ENCODE measurements at places on chromosomes 2 and 18.

GRCh38 chr2:146602856-146603255, 1242.0 kb upstream of the ACVR2A start:
- DNase-seq: no peak

GRCh38 chr2:222399038-222399783, 25.1 kb upstream of the SGPP2 start:
- DNase-seq: no peak

DNA sequence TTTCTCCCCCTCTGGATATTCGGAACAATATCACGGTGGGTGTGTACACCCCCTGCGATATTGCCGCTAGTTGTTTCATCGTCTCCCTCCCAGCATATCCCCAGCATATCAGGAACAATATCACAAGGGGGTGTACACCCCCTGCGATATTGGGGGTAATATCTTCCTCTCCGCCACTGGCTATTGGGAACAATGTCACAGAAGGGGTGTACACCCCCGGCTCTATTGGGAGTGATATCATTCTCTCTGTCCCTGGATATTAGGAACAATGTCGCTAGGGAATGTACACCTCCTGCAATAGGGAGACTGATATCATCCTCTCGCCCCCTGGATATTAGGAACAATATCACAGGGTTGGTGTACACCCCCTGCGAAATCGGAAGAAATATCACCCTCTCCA, 1932.0 kb downstream of the SUCLG1 start:
- DNase-seq: no peak

- DNase-seq: peak; percentile 16
These were observed 879 bp downstream of the TMEM178A start for GRCh38 chr2:39666491-39667101.

DNA sequence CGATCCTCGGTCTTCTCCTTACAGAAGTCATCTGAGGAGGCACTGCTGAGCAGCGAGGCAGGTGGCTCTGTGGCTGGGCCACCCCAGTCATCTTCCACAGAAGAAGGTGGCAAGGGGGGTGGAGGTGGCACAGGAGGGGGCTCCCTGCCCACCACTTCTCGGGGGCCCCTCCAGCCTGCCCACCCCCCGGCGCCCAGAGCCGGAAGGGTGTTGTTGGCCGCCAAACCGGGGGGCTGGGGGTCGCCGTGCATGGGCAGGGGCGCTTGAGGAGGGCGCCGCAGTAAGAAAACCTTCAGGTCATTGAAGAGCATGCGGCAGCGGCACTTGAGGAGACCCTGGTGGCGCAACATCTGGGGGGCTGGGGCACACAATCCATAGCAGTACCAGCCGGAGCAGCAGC, 2.5 kb downstream of the MARCHF4 start:
- DNase-seq: no peak

- DNase-seq: no peak
These were observed 36.6 kb downstream of the COPS8 start for GRCh38 chr2:237122214-237122666.

DNA sequence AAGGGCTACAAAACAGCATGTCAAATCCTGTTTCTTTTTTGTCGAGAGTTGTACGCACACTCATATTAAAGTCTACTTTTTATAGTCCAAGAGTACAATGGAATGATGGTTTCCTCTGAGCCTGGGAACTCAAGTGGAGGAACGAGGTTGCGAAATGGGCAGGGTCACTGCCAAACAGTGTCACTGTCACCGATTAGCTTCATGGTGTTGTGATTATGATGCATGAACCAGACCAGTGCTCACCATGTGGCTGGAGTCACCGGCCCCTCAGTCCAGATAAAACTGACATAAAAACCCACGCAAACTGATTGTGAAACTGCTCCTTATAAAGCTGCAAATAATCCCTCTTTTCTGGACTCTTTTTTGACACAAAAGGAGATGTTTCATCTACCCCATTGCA, 122.0 kb downstream of the COPS8 start:
- no peak for DNase-seq

- DNase-seq: no peak
These were observed 361.5 kb downstream of the LPIN1 start for GRCh38 chr2:12107939-12108338.

GRCh38 chr18:58135183-58135641, 91.2 kb downstream of the NEDD4L start:
- no peak for DNase-seq

DNA sequence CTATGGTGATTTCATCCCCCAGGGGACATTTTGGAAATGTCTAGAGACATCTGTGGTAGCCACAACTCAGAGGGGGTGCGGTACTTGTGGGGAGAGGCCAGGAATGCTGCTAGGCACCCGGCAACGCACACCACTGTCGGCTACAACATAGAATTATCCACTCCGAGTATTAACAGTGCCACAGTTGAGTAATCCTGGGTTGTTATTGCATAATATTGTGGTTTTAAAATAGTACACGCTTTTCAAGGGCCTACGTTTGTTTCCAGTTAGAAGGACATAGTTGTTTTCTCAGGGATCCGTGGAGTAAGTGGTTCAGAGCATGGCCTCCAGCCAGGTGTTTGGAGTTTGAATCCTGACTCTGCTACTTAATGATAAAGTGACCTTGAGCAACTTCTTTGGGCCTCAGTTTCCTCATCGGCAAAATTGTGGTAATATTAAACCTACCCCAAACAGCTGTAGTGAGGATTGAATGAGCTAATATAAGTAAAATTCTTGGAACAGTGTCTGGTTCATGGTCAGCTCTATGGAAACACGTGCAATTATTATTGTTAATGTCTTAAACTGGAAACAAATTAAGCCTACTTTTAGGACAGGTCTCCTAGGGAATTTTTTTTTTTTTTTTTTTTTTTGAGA, 24.5 kb downstream of the CYP27A1 start:
- DNase-seq: no peak

GRCh38 chr2:30662268-30663131, 144.7 kb downstream of the CAPN13 start:
- DNase-seq: no peak

DNA sequence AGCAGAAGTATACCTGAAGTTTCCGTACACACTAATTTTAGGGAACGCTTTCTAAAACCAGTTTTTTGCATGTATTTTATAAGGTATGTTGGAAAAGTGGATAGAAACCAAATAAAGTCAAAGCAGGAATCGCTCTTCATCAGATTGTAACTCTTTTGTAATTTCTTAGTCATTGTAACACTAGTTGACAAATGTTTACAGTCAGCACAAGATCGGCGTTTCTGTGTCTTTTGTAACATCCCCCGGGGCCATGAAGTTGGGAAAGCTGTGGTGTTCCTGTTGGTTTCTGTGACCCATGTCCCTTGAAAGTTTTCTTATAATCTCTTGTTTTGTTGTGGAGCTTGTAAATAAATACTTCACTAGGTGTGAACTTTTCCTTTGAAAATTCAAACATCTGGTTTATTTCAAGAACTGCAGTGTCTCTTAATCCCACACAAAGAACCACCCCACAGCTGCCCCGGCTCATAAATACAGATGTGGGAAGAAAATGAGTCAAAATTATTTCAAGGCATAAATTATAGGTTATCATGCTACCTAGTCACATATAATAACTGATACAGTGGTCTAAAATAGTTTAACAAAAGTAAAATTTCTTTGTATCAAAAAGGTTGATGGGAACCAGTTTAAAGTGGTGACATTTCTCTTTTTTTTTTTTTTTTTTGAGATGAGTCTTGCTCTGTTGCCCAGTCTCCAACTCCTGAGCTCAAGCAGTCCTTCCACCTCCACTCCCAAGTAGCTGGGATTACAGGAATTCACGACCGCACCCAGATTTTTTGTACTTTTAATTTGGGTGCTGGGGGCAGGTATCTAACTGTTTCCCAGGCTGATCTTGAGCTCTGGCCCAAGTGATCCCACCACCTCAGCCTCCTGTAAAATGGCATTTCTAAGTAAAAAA, 751 bp upstream of the NMI start:
- DNase-seq: no peak

DNA sequence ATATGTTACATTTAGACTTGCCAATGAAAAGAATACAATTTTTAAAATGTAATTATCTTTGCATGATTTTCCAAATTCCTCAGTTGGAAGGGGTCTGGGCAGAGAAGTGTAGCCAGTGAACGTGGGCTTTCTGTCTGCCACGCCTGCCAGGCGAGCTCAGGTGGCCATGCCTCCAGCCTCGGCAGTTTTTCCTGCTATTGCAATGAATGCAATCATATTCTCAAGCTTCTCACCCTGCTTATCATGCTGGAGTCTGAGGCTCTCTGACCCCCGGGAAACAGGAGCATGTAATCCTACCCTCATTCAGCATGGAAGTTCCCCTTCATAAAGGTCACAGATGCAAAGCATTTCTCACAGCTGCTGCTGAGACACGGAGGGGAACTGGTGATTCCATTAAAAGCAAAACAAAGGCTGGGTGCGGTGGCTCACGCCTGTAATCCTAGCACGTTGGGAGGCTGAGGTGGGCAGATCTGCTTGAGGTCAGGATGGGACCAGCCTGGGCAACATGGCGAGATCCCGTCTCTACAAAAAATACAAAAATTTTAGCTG, 154.8 kb downstream of the MBP start:
- DNase-seq: no peak

- no peak for DNase-seq
These were observed 1.1 kb upstream of the TTR start for GRCh38 chr18:31590570-31590969.

DNA sequence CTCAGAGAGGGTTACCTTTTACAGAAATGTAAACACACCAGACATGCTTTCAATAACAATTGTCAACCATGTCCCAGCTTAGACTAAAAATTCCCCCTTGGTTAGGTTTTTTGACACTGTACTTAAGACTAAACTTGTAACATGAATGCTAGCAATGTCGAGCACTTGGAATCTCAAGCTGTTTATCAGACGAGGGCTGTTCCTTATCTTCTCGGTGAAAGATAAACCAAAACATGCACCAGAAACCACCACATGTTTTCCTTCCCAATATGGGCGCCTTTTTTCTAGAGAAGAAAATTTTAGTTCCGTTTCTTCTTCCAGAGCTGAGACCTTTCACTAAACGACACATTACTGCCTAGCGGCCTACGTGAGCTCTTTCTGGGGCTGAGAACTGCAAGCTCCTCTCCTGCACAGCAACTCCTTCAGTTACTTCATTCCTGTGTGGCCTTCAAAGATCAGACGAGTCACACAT, 42.4 kb upstream of the ACKR3 start:
- no peak for DNase-seq

DNA sequence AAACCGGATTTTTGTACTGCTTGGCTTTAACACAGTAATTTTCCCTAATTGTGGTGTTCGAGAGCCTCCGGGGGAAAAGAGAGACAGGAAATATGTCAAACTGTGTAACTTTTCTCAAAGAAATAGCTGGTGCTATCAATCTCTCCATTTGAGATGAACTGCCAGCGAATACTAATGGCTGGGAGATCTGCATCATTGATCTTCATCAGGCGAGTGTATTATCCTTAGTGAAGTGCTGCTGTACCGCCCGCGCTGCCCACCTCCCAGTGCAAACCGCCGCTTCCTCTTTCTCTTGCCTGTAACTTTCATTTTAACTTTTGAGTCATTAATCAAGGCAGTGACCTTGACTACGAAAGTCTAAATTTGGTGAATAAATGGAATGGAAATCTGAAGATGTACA, 246.1 kb upstream of the ST6GAL2 start:
- DNase-seq: no peak

GRCh38 chr2:120699292-120699691, 36.4 kb upstream of the GLI2 start:
- no peak for DNase-seq

- DNase-seq: no peak
These were observed 1521.5 kb upstream of the ZEB2 start for GRCh38 chr2:146041274-146041910.

GRCh38 chr2:8682719-8683667, 1.1 kb downstream of the ID2 start:
- no peak for DNase-seq

DNA sequence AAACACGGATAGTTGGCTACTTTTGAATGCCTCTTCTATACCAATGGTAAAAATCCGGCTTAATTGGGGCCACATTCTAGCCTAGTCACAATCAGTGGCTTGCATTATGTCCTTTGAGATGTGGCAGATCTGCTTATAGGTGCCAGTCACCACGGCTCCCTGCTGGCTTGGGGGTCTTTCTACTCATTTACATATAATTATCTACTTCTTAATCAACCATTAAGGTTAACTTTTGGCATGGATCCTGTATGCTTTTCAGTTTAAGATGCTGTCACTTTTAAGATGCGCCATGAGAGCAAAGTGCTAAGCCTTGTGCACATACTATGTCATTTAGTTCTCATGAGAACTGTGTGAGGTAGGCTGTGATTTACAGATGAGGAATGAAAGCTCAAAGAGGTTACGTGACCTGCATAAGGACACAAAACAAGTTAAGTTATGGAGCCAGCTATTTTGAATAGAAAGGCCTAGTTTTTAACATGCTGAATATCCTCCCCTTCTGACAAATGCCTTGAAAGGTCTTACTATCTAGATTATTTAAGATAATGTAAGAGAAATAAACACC, 4.1 kb downstream of the NEDD4L start:
- DNase-seq: no peak

- DNase-seq: no peak
These were observed 129.4 kb upstream of the CXCR4 start for GRCh38 chr2:136247204-136247950.
